ENCODE measurements at places on chromosomes 2 and 18.

- no peaks in the 10 kb centered on the region for H3K4me1 ChIP-seq
- H3K36me3 ChIP-seq, result no peaks in the 10 kb centered on the region
- H3K27me3 ChIP-seq, result peaks cover 36% of the 10 kb centered on the region
- no peak overlapping the region for H3K27ac ChIP-seq
Observed at GRCh38 chr2:30688956-30689401, 118.3 kb downstream of the CAPN13 start.

DNA sequence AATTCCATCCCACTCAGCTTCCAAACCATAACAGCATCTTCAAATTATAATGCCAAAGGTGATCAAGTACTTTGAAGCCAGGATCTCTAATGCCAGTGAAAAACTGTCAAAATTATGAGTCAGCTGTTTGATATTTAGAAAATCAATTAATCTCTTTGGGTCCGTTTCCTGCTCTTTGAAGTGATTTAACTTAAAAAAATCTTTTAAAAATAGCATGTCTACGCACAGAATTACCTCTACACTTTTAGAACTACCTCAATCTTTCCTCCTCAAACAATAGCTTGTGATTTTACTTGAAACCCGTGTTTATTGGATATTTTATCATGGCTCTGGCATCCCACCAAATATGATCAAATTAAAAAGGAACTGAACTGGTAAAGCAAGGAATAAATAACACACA is 31.3 kb upstream of the TANK start:
- H3K27ac ChIP-seq, result peak overlapping the region; percentile 37
- peak overlapping the region; percentile 6 for H3K4me3 ChIP-seq
- DNase-seq, result no peak
- H3K27me3 ChIP-seq, result no peaks in the 10 kb centered on the region

GRCh38 chr2:26503231-26503880 is 25.4 kb upstream of the OTOF start:
- peak; percentile 90 for DNase-seq
- no peaks in the 10 kb centered on the region for H3K4me1 ChIP-seq
- H3K27me3 ChIP-seq, result peaks cover 63% of the 10 kb centered on the region
- peak overlapping the region; percentile 3 for H3K27ac ChIP-seq
- peak overlapping the region; percentile 62 for H3K4me3 ChIP-seq

GRCh38 chr2:197198890-197199289 is 111.7 kb downstream of the ANKRD44 start:
- no peak overlapping the region for H3K4me3 ChIP-seq
- H3K36me3 ChIP-seq, result no peaks in the 10 kb centered on the region
- no peak overlapping the region for H3K27ac ChIP-seq
- H3K4me1 ChIP-seq, result peaks cover 9% of the 10 kb centered on the region
- no peaks in the 10 kb centered on the region for H3K27me3 ChIP-seq

GRCh38 chr2:64062840-64063239 is 43.6 kb upstream of the VPS54 start:
- no peak overlapping the region for H3K27ac ChIP-seq
- DNase-seq, result peak; percentile 14
- H3K36me3 ChIP-seq, result no peaks in the 10 kb centered on the region
- H3K4me1 ChIP-seq, result peaks cover 18% of the 10 kb centered on the region

All from Calu3 (cell line).